ENCODE measurements at places on chromosomes 12 and 14. TPM values are rescaled to one million over a fixed set of nuclear protein-coding genes. Genes with fewer than 3 reads are reported as not detected.
A peak's percentile ranks its signal among the peaks of the same experiment; 100 is the strongest.

GRCh38 chr12:104201238-104202001 is 14.2 kb upstream of the TXNRD1 start:
- DNase-seq, result no peak

GRCh38 chr12:53623548-53624385 is 2.4 kb downstream of the ATF7 start:
- DNase-seq, result peak; percentile 15

DNA sequence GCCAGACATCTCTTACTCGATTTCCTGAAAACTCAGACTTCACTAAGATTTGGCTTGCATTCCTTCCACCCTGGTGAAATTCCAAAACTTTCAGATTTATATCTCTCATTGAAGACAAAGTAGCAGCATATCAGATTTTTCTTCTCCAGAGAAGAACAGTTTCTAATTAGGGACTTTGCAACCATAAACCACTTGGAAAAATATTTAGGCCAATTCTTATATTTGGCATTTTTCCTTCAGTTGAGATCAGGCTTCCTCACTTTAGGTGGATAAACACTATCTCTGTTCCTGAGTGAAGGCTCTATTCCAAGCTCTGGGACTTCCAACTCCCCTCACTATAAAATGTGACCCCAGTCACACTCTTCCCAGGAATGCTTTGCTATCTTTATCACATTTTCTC is 1434.3 kb upstream of the FLRT2 start:
- DNase-seq, result no peak

Gene TIGAR
- total RNA-seq, result 9.9 TPM

GRCh38 chr14:40581264-40581663 is 1025.4 kb upstream of the LRFN5 start:
- no peak for DNase-seq

- DNase-seq, result peak; percentile 77
Observed at GRCh38 chr12:108839018-108839889, 18.1 kb downstream of the SSH1 start.

- no peak for DNase-seq
Observed at GRCh38 chr12:71270057-71270456, 112.3 kb upstream of the TSPAN8 start.

DNA sequence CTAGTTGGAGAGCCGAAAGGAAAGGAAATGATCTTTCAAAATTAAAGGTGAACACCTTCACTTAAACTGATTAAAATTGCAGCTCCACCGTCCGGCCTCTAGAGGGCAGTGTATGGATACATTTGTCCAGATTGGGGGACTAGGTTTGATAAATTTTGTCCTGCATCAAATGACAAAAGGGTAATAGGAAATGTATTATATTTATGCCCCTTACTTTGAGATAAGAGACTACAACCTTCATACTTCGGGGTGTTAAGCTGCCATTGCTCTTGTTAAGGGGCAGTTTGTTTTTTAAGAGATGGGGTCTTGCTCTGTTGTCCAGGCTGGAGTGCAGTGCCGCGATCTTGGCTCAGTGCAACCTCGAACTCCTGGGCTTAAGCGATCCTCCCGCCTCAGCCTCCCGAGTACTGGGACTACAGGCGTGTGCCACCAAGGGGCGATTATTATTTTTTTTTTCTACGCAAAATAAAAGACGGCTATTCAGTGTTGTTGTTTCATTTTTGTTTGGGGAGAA is 818 bp upstream of the SUOX start:
- peak; percentile 34 for DNase-seq

Gene CLEC4A
- not detected for total RNA-seq

GRCh38 chr12:67705394-67706370 is 57.1 kb downstream of the DYRK2 start:
- peak; percentile 54 for DNase-seq
